ENCODE measurements at places on chromosomes 2 and 18.

DNA sequence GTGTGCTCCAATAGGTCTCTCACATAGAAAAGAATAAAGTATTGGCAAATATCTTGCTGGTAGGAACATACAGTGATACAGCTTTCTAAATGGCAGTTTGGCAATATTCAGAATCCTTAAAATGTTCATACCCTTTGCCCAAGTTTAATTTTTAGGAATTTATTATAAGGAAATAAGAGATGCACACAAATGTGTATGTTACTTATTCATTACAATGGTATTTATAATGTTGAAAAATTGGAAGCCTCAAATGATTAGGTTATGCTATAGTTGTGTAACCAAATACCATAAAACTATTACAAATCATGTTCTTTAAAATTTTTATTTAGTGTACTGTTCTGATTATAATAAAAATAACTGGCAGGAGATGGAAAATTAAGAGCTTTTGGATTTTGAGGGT is 196.8 kb downstream of the MCFD2 start:
- DNase-seq = no peak

- DNase-seq = peak; percentile 7
Observed at GRCh38 chr2:64623242-64623850, 30.4 kb downstream of the SERTAD2 start.

GRCh38 chr2:157320409-157320808 is 5.2 kb downstream of the ERMN start:
- DNase-seq = no peak

- DNase-seq = no peak
Observed at GRCh38 chr2:179479947-179480346, 215.3 kb upstream of the SESTD1 start.

DNA sequence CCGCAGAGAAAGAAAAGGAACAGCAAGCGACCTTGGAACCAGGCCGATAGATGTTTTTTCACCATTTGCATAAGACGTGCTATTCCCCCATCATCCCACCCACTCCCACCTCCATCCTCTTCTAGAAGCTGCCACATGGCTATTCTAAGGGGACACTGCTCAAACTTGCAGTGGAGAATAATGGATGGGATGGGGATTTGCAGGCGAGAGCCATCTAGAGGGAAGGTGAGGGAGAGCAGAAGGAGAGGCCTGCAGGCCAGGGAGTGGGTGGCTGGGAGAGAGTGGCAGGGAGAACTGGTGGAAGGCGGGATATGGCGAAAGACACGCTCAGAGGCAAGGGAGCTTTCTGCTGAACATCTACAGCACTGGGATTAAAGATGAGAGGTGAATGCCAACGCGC is 84.9 kb downstream of the MAPK4 start:
- DNase-seq = no peak

DNA sequence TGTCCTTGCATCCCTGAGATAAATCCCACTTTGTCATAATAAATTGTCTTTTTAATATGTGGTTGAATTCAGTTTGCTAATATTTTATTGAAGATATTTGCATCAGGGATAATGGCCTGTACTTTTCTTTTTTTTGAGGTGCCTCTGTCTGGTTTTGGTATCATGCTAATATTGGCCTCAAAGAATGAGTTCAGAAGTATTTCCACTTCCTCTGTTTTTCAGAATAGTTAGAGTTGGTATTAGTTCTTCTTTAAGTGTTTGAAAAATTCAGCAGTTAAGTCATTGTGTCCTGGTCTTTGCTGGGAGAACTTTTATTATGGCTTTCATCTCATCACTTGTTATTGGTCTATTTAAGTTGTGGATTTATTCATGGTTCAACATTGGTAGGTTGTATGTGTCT is 464.1 kb upstream of the CRIM1 start:
- DNase-seq = no peak

DNA sequence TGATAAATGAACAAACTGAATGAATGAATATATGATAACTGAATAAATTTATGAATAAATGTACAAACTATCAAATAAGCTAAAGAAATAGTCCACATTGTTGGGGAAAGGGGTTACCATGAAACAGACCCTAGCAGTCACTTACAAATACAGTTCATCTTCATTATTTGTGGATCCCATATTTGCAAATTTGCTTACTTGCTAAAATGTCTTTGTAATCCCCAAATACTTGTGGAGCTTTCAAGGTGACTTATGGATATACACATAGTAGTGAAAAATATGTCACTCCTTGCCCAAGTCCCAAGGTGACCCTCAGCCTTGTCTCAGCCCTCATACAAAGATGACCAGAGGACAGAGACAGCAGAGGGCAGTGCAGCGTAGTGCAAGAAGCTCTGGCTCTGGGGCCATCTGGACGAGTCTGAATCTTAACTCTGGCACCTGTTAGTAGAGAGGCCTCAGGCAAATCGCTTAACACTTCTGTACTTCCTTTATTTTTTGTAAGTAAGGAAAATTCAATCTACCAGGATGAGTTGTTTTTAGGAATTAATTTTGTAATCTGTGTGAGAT is 3.1 kb downstream of the PAIP2B start:
- peak; percentile 30 for DNase-seq

- no peak for DNase-seq
Observed at GRCh38 chr2:176561706-176562105, 292.5 kb downstream of the MTX2 start.

- no peak for DNase-seq
Observed at GRCh38 chr2:197873293-197873701, 68.9 kb downstream of the PLCL1 start.

GRCh38 chr2:17388798-17389197 is 129.4 kb downstream of the RAD51AP2 start:
- no peak for DNase-seq

DNA sequence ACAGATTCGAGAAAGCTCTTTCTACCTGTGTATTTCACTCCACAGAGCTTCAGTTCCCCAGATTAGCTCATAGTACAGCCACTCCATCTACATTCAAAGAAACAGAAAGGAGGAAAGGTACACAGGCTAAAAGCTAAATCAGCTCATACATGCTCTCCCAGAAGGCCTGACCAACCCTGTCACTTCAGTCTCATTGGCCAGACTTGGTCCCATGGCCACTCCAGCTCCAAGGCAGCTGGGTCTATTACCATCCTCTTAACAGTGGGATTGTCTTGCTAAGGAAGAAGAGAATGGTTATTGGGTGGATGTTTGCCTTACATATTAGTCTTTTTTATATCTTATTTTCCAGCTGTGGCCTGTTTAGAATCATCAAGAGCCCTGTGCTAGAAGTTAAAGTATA is 572.6 kb downstream of the ARHGAP15 start:
- DNase-seq = no peak

DNA sequence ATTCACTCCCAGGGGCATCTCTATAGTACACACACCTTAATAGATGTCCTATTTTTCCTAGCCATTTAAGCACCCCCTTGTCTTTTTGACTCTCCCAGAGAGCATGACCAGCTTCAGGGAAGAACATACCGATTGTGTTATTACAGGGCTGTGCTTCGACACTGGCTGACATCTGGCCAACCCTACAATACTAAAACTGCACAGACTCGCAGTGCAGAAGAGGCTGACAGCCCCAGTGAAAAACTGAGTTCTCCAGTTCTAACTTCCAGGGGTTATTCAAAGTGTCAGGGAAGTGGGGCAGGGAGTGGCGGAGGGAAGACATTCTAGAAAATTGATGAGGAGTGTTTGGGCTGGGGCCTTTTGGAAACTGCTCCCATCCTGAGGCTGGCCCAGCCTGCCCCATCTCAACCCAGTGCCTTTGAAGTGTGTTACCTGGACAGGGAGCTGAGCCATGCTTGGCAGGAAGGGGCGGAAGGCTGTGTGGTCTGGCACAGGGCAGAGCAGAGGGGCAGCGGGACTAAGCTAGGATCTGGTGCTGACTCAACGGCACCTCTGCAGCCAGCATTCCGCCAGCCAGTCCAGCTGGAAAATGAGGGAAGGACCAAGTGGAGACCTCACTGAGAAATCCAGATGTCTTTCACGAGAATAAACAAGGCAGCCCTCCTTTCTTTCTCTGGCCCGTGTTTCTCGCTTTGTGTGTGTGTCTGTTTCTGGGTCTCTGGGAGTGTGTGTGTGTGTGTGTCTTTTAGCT is 15.4 kb upstream of the IGFBP5 start:
- no peak for DNase-seq

DNA sequence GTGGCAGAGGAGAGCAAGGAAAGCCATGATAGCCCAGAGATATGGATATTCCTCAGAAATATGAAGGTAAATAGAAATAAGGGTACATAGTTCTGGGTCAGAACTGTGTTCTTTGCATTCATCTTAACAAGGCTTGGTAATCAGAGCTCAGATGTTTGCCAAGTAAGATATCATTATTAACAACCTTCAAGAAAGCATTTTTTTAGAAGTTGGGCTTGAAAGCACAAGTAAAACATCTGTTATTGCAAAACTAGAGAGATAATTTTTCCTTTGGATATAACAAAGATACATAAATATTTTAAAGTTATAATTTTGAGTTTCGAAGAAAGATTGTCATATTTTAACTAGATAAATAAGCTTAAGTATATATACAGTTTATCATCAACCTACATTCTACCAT is 171.4 kb downstream of the ZNF804A start:
- DNase-seq = no peak

DNA sequence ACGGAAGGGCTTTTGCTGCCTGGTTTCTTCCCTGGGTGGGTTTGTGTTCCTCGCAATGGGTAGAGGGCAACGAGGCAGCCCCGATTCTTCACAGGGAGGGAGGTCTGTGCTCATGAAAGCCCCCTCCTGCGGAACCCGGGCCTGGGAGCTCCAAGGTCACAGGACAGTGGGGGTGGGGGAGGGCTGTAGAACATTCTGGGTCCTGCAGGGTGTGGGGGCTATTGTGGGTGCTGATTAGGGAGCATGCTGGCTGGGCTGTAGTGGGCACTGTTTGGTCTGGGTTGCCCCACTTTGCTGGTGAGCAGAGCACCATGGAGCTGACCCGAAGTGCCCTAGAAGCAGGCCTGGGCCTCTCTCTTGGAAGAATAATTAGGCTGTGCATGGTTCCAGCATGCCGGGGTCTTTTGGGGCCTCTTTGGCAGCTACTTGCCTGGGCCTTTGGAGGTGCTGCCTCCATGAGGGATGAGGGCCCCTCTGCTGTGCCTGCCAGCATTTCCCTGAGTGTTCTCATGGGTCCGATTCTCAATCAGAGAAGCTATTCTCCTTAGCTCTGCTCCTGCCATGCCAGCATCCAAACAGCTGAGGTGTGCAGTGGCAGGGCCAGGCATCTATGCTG is 232.2 kb upstream of the HS6ST1 start:
- no peak for DNase-seq

DNA sequence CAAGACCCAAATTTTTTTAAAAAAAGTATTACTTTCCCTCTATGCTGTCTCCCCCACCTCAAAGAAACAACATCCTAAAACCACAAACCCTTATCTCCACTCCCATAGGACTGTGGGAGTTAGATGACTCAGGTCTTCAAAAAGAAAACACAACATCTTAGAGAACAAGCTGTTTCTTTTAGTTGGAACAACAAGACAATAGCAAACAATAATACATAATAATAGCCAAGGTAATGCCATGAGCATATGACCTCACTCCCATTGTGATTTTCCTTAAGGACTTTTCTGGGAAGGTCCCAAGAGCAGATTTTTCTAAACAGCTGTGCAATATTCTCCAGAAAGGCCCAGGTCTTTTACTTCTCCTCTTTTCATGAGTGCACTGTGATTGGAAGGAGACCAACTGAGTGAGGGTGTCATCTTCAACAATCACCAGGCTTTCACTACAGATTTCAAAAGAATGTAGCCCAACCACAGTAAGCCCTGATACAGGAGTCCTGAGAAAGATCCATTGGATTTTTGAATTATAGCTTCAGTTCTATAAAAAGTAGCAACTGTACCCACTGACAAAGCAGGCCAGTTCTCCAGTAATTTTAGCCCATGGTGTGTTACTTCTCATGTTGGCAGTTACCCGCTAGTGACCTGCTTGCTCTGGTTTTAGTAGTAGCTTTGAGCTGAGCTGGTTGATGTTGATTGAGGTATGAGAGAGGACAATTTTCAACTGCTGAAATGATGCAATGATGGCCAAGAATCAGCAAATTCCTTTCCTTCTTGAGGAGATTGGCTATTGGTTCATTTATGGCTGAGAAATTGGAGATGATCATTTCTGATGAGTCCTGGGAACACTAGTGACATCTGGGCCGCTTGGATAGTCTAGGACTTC is 144.5 kb upstream of the TCF4 start:
- no peak for DNase-seq

- DNase-seq = no peak
Observed at GRCh38 chr18:1914489-1914888, 656.8 kb downstream of the METTL4 start.
